ENCODE measurements at places on chromosomes 4 and X.

GRCh38 chr4:56414135-56414670 lies 21.2 kb downstream of the PPAT start:
- DNase-seq: no peak

DNA sequence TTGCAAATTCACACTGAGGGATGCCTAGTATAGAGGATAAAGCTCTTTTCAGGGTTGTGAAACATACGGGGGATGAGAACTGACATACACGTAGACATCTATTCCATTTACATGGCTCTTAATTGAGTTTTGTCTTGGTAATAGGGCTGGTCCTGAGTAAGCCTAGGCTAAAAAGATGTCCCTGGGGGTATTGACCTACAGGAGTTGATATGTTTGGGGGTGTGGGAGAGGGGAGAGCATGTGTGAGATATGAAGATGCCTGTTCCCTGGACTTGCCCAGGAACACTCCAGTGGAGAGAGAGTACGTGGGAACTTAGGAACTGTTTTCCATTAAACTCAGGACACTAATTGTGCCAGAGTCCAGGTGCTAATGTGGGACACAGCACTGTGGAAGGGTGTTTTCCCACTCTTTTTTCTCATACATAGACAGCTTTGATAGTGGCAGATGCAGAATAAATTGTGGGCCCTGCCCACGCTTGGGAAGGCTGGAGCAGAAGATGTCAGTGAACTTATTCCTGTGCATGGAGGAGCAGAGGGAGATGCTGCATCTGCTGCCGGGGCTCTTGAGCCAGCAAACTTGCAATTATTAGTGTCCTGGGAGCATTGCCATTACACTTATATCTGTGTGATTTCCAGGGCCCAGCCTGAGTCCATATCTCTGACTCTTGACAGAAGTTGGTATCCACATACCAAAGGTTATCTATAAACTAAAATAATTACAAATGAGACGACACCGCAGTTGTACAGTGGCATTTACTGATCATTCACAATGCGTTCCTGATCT lies 20.7 kb downstream of the SYNPO2 start:
- DNase-seq: no peak

DNA sequence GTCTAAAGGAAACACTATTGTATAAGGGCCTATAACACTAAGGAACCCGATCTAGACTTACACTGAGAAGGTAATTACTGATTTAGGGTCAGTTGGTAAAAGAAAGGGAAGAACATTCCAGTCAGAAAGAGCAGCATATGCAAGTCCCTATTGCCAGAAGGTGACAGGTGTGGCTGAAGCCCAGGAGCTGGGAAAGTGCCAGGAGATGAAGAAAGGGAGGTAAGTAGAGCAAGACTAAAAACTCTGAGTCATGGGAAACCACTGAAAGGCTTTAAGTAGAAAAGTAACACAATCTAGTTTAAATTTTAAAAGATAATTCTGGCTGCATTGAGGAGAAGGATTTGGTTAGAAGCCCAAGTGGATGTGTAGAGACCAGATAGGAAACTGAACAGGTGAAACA lies 77.7 kb upstream of the INTU start:
- DNase-seq: peak; percentile 59

- DNase-seq: peak; percentile 76
Observed at GRCh38 chr4:112523764-112524505, 8.0 kb upstream of the NEUROG2 start.

GRCh38 chrX:20362268-20363267 lies 95.9 kb upstream of the RPS6KA3 start:
- DNase-seq: no peak

- peak; percentile 11 for DNase-seq
Observed at GRCh38 chr4:76363556-76364290, 57.2 kb downstream of the STBD1 start.

DNA sequence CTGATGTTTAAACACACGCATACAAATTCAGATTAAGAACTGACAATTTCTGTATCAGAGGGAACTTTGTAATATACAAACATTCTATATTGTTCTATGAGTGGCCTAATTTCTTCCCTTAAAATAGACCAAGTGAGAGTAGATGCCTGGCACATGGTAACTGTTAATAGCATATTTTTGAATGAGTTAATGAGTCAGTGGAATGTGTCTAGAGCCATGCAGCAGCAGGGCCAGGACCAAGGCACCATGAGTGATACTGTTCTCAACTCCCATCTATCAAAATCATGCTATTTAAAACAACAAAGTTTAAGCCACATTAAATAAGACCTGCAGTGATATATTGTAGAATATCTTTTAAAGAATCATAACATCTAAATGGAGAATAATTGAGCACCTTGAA lies 98.3 kb downstream of the ARHGAP24 start:
- no peak for DNase-seq

DNA sequence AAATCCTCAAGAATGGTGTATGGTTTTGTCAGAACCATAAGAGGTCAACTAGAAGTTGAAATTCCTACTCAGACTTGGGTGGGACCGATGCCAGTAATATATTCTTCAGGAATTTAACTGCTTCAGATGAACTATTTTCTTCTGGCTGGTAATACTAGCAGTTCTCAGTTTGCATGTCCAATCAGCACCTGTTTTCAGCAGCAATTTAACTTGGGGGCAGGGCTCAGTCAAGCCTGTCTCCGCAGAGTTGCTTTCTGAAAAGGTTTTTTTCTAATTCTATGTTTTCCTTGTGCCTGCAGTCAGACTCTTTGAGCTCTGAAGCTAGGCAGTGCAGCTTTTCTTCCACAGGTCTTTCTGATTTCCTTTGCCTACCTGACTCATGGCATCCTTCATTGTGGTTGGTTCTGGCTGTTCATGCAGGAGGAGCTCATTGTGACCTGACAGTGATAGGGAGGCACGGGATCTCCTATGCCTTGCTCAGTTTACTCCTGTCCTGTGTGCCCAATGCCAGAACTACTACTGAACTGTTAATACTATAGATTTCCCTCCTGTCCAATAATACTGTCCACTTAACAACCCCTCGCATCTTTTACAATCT lies 17.3 kb upstream of the FMR1 start:
- DNase-seq: no peak

Data from NCI-H2171 treated with DMSO at 0.1 percent for 48 hours (cell line).